Hematopoietic multipotent progenitor cell (in vitro differentiated cells): ENCODE measurements at places on chromosomes 2 and 18.

DNA sequence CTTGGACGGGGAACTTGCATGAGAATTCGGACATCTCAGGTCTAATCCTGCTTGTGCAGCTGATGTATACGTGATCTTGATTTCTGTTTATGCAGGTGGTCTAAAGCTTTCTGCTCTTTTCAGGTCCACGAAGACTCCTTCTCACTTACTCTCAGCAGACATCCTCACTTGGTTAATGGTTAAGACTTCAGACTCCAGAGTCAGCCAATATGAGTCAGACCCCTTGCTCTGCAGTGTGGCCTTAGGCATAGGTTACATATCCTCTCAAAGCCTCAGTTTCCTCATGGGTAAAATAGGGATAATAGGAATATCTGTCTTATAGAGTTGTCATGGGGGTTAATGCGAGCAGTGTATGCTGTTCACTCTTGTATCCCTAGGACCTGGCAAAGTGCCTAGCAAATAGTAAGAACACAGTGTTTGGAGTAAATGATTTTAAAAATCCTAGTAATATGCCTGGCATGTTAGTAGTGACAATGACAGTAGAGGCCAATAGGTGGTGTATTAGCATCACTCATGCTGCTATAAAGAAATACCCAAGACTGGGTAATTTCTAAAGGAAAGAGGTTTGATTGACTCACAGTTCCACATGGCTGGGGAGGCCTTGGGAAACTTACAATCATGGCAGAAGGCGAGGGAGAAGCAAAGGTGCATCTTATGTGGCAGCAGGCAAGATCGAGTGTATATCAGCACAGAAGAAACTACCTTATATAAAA lies 42.3 kb downstream of the XRCC5 start:
- no peak for DNase-seq

DNA sequence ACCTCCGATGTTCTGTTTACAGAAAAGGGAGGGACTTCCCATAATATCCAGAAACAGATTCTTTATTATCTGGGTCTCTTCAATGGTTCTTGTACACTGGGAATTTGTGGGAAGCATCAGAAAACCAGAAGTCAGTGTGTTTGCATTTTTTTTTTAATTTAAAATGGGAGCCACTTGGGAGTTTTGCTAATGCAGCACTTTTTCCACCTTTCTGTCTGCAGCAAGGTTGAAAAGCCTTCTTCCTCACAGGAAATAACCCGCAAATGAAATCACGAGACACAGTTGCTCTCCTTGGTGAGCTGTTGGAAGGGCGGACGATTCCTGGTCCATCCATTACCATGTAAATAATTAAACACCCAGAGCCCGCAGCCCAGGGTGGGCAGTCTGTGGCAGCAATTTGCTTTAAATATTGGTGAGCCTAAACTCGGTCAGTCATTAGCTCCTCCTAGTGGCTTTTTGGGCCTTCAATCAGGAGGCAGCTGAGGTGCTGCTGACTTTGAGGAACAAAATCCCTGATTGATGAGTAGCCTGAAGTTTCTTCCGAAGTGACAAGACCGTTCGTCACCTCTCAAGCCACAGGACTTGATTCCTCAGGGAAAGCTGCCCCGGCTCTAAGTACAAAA lies 471.5 kb downstream of the EPHA4 start:
- DNase-seq = peak; percentile 16

DNA sequence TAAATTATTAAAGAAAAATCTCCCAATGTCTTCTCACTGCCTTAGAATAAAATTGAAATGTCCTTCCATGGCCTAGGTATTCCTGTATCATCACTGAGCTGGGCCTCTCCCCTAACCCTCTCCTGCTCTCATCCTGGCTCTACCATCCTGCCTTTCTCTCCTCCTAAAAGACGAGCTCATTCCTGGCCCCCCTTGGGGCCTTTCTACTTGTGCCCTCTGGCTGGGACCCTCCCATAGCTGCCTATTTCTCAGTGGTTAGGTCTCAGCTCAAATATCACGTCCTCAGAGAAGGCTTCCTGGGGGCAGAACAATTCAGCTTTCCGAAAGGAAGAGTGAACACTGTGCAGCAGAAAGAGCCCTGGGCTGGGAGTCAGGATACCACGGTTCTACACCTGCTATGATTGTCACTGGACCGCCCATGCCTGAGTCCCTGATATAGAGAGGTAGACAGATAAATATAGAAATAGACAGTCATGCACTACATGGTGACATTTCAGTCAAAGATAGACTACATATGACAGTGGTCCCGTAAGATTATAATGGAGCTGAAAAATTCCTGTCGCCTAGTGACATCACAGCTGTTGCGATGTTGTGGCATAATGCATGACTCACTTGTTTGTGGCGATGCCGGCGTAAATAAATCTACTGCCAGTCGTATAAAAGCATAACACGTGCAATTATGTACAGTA lies 9.4 kb downstream of the DNPEP start:
- DNase-seq = no peak

DNA sequence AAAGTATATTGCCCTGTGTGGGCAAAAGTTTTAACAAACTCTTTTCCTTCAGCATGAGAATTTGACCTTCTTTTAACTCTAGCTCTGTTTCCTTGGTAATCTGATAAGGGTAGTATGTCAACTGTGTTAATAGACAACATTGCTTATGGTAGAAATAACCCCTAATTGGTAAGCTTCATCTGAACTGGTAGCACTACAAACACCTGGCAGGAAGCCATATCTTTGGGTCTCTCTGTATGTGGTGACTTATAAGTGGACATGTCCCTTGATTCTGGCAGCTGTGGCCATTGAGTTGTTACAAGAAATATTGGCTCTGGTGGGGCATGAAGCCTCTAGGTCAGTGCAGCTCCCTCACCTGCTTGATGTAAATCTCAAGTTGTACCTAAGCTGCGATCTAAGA lies 46.9 kb downstream of the MBD5 start:
- no peak for DNase-seq

DNA sequence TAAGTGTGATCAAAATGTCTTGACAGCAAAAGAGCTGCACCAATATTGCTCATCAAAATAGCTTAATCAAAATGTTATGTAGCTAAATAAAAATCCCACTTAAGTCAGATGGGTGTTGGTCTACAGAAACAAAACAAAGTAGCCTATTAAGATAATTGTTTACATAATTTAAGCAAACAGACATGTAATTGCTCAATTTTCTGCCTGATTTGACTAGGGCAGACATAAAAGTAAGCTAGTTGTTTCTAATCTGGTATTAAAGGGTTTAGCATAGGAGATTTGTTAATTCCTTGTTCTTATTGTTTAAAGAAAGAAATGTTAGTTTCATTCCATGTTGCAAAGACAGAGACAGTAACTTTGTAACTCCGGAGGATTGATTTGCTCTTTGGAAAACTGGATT lies 11.5 kb upstream of the FEZ2 start:
- DNase-seq = no peak

- DNase-seq = no peak
Observed at GRCh38 chr18:30280861-30281470, 761.6 kb downstream of the DSC3 start.

DNA sequence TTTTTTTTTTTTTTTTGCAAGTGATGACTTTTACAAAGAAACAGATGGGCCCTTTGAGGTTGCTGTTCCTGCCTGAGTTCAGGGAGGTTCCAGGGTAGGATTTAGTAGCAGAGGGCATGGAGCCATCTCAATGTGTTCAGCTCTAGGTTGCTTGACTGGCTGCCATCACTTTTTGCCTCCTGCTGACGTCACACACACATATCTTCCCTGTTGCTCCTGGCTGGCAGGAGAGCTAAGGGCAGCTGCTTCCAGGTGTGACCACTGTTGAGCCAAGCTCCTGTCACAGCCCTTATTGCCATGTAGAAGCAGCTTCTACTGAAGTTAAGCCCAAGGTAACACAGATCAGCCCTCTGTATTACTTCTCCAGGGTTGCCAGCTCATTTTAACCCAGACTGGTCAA lies 394.2 kb upstream of the SPRED2 start:
- DNase-seq = no peak

GRCh38 chr2:157479081-157480027 lies 35.5 kb upstream of the CYTIP start:
- no peak for DNase-seq

- peak; percentile 20 for DNase-seq
Observed at GRCh38 chr2:33023728-33024500, 77.2 kb downstream of the LTBP1 start.

GRCh38 chr2:2269426-2269825 lies 61.6 kb downstream of the MYT1L start:
- DNase-seq = no peak

GRCh38 chr2:201132518-201132917 lies 16.6 kb downstream of the CFLAR start:
- DNase-seq = peak; percentile 56

- no peak for DNase-seq
Observed at GRCh38 chr2:190280565-190281350, 38.9 kb downstream of the HIBCH start.

DNA sequence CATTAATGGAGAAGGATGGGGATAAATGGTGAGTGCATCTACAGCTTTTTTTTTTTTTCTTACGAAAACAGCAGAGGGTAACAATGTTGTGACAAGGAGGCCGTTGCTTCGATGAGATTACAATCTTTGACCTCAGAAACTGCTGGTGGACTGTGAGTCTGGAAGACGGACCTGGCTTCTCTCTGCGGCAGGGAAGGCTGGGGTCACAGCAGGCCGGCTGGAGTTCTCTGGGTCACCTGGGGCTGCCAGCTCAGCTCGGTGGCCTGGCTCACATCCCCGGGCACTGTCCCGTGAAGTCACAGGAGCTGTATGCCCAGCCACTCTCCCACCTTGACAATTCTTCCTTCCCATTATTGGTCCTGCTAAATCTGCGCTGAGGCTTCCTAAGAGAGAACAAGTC lies 160.8 kb downstream of the ACKR3 start:
- no peak for DNase-seq

- no peak for DNase-seq
Observed at GRCh38 chr2:20488782-20489181, 41.9 kb downstream of the RHOB start.

DNA sequence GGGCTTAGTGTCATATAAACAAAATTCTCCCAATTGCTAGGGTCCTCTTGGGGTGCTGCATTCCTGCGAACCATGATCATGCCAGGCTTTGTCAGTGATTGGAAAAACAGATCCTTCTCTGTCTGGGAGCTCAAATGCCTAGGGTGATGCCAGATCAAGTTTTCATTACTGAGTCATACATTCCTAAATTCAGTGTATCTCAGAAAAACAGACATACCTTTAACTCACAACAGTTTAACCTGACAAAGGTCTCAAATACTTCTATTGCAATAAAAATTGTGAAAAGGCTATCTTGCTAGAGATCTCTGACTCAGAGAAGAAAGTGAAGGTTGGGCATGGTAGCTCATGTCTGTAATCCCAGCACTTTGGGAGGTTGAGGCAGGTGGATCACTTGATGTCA lies 86.9 kb downstream of the SH3YL1 start:
- no peak for DNase-seq

DNA sequence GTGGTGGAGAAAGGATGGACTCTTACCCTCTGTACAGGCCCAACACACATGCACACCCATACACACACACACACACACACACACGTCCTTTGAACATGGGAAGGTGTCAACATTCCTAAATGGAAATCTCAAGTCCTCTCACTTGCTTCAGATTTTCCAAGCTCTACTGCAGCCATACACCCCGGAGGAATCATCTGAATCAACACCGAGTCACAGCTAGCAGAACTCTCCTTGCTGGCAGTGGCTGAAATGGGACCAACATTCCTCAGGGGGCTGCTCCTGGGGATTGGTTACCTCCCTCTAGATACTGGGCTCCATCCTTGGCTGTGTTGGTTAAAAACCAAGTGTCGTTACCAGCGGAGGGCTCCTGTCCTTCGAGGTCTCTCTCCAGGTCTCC lies 112.7 kb downstream of the BCL11A start:
- no peak for DNase-seq

DNA sequence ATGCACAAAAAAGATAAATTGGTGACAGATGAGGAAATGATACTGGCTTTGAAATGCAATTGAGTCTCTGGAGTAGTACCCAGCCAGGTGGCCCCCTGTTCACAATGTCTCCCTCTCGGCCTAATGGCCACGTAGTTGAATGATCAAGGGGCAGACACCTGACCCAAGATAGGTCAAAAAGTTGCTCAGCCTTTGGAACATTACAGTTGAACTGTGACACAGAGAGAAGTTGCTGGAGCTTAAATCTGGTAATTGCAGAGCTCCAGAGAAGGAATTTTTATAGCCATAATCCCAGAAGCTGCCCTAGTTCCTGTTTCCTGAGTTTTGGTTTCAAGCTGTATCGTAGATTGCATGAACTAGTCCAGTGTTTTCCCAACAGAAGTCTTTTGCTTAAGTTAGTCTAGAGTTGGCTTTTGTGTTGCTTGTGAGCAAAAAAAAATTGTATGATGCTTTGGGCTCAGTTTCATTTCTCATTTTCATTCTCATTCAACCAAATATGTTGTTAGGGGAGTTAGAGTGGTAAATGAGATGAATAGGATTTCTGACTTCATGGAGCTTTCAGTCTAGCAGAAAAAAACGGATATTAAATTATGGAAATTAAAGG lies 117.9 kb downstream of the CSRNP3 start:
- DNase-seq = no peak

- no peak for DNase-seq
Observed at GRCh38 chr2:217360111-217360510, 500.2 kb upstream of the TNP1 start.

DNA sequence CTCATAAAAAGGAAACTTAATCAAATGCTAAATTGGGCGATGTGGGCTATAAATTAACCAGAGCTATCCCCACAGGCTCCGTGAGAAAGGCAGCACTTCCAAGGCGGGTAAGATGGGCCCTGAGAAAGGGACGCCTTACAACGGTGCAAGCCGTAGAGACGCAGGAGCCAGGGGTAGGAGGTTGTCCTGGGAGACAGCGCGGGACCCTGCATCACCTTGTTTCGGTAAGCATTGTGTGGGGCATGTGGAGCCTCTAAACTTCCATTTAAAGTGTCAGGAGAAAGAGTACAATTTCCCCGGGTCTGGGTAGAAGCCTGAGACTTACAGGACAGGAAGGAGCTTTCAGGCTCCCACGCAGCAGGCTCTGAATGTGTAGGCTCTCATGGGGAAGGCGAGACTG lies 1.2 kb upstream of the PER2 start:
- no peak for DNase-seq

- DNase-seq = no peak
Observed at GRCh38 chr2:59963157-59963556, 590.3 kb downstream of the BCL11A start.

DNA sequence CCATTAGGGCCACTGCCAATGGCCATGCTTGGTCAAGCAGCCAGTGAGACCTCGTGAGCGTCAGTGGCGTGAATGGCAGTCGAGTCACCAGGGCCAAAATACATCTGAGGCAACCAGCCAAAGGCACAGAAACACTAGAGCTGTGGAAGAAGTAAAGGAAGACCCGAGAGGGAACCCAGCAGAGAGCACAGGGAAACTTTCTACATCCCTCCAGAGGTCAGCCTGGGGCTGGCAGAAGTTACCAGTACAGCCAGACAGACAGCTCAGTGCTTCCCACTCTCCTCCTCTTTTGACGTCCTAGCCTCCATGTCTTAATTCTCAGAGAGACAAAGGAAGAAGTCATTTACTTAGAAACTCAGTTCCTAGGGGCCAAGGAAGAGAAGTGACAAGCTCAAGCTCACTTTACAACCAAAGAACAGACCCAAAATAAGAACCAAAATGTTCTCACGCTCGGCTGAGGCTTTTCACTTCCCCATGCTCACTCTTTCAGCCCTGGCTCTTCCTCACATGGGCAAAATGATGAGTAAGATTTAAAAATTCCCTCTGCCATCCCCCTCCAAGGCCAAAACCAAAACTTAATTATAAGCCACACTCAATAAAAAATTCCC lies 8.7 kb downstream of the CYRIA start:
- DNase-seq = no peak

- no peak for DNase-seq
Observed at GRCh38 chr2:121888189-121888557, 132.7 kb downstream of the TSN start.
